MCF 10A (cell line): ENCODE measurements at places on chromosomes 4 and X. TPM values are rescaled to one million over a fixed set of nuclear protein-coding genes. Genes with fewer than 3 reads are reported as not detected.

The ACE2 gene
- total RNA-seq = not detected in 2 replicates

DNA sequence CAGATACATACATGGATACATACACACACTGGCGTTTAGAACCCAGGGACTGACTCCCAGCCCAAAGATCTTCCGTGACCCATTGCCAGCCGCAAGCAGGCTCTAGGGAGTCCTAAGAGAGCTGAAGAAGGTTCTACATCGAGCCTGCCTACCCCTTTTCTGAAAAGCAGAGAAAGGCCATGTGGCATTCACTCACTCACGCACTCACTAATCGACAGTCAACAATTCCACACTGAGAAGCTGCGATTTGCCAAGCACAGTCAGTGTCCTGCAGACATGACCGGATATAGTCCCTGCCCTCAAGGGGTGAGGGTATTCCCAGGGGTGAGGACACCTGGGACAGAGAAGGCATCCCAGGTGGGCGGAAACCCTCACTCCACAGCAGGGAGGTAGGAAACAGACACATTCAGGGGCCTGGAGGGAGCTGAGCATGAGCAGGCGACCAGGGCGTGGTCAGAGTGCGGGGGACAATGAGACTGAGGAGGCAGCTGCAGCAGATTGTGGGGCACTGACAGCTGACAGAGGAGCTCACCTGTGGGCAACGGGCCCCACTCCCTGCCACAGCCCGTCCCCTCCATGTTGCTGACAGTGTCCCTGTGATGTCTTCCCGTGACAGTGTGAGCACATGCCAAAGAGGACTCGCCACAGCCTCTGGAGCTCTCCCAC is 13.2 kb upstream of the MAN2B2 start:
- DNase-seq = no peak

The CENPVL2 gene
- total RNA-seq = not detected in 2 replicates

GRCh38 chrX:45749375-45749774 is 548.7 kb upstream of the DIPK2B start:
- no peak for DNase-seq

The L1CAM gene
- 20.7 and 41.0 TPM in 2 replicates for total RNA-seq

The SHOX gene
- not detected in 2 replicates for total RNA-seq

- no peak for DNase-seq
These were observed 50.5 kb upstream of the UGT2B4 start for GRCh38 chr4:69546134-69546765.

DNA sequence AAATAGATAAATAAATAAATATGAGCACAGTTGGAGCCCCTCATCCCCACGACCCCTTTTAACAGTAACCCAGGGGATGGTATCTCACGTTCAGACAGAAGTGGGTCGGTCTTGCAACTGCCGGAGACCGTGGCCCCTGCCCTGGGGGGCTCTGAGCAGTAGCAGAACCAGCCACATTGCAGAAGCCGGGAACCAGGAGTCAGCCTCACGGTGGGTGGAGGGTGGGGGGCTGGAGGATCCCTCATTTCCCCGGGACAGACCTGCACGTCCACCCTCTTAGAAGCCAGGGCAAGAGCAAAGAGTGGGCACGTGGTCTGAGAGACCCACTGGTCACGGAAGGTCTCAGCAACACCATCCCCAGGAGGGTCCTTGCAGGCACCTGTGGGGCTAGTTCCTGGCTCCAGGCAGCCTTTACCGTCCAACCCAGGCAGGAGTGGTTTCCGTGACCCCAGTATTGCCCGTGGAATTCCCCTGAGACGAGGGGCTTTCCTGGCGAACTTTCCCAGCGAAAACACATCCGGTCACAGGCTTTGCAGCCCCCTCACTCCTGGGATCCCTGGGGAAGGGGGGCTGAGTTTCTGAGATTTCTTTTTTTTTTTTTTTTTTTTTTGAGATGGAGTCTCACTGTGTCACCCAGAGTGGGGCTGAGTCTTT is 8.8 kb upstream of the IL3RA start:
- no peak for DNase-seq

DNA sequence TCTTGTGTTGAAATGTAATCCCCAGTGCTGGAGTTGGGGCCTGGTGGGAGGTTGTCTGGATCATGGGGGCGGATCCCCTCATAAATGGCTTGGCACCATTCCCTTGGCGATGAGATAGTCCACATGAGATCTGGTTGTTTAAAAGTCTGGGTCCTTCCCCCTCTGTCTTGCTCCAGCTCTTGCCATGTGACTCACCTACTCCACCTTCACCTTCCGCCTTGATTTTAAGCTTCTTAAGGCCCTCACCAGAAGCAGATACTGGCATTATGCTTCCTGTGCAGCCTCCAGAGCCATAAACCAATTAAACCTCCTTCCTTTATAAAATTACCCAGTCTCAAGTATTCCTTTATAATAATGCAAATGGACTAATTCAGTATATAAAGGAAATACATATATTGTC is 111.5 kb downstream of the NR3C2 start:
- no peak for DNase-seq

The DNAAF6 gene
- not detected in 2 replicates for total RNA-seq

The PSAPL1 gene
- not detected in 2 replicates for total RNA-seq

The ARMCX2 gene
- total RNA-seq = not detected in 2 replicates

GRCh38 chr4:24932515-24933225 is 19.8 kb upstream of the CCDC149 start:
- DNase-seq = no peak

DNA sequence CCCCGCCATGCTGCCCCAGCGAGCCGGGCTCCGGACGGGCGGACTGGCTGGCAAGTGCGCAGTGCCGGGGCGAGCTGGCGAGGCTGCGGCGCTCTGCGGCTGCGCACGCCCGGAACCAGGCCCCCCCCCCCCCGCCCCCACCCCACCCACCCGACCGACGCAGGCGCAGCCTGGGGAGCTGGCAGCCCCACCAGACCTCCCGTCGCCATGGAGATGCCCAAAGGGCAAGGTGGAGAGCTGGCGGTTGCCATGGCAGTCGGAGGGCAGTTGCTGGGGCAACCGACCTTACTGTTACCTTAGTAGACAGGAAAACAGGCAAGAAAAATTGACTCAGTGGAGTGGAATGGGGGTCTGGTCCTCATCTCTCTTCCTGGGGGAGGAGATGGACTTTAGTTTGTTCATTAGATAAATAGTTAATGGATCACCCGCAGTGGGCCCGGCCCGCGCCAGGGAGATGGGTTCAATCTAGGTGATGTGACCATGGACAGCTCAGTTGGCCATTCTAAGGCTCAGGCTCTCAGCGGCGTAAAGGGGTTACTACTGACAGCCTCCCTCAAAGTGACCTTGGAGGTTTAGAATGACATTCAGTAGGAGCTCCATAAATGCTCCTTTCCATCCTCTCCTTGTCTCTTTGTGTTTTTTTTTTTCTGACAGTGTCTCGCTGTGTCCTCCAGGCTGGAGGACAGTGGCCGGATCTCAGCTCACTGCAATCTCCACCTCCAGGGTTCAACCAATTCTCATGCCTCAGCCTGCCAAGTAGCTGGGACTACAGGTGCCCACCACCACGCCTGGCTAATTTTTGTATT is at the start of gene PCSK1N:
PCSK1N (minus strand) TSS at position 87 of the 806 bp plus-strand sequence; CDS start at position 9, 78 bp downstream.
- DNase-seq = no peak

DNA sequence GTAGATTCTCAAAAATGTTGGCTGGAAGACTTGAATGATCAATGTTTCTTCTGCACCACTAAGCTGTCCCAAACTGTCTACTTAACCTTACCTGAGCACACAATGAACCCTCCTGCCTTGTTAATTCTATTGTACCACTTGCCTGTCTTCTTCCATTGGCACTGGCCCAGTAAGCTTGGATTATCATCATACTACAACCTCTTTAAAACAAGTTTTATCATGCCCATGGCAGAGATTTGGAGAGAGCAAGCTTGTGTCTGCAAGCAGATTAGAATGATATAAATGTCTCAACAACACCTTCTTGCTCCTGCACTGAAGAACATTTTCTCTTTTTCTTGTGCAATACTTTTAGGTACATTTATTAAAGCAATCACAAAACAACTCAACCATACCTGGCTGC is 74.0 kb upstream of the VMA21 start:
- peak; percentile 57 for DNase-seq

GRCh38 chr4:13966231-13967195 is 339.0 kb upstream of the BOD1L1 start:
- DNase-seq = peak; percentile 68

The CRLF2 gene
- total RNA-seq = not detected in 2 replicates

GRCh38 chrX:10945498-10945897 is 165.6 kb upstream of the HCCS start:
- DNase-seq = no peak

- no peak for DNase-seq
These were observed 103.0 kb downstream of the ZNF518B start for GRCh38 chr4:10354225-10354624.

- peak; percentile 23 for DNase-seq
These were observed 98.2 kb upstream of the PRKX start for GRCh38 chrX:3811331-3812311.

The NEUROG2 gene
- total RNA-seq = not detected in 2 replicates

The GIMD1 gene
- total RNA-seq = not detected in 2 replicates

GRCh38 chr4:142818031-142818430 is 28.1 kb downstream of the INPP4B start:
- DNase-seq = peak; percentile 9

The SLC26A1 gene
- total RNA-seq = 0.10 and 0.16 TPM in 2 replicates

GRCh38 chr4:24475756-24476155 is 108.6 kb downstream of the DHX15 start:
- no peak for DNase-seq

- no peak for DNase-seq
These were observed 261.5 kb downstream of the DCHS2 start for GRCh38 chr4:154230091-154230490.

The FANCB gene
- total RNA-seq = 1.9 and 2.7 TPM in 2 replicates

The ADGRG2 gene
- 6.4 and 8.6 TPM in 2 replicates for total RNA-seq

GRCh38 chr4:73406548-73406875 is 2.4 kb downstream of the ALB start:
- DNase-seq = no peak

The ACOX3 gene
- total RNA-seq = 17.9 TPM in 2 replicates

GRCh38 chrX:115399306-115399705 is 109.8 kb downstream of the LUZP4 start:
- no peak for DNase-seq

DNA sequence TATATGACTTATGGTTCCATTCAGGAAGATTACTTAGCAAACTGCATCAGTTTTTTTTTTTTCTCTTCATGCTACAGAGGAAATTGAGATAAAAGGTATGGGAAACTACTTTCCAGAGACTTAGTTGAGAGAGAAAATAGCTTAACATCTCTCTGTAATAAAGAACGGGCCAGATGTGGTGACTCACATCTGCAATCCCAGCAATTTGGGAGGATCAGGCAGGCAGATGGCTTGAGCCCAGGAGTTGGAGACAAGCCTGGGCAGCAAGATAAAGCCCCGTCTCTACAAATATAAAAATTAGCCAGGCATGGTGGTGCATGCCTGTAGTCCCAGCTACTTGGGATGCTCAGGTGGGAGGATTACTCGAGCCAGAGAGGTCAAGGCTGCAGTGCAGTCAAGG is 271.2 kb upstream of the TENM3 start:
- no peak for DNase-seq

DNA sequence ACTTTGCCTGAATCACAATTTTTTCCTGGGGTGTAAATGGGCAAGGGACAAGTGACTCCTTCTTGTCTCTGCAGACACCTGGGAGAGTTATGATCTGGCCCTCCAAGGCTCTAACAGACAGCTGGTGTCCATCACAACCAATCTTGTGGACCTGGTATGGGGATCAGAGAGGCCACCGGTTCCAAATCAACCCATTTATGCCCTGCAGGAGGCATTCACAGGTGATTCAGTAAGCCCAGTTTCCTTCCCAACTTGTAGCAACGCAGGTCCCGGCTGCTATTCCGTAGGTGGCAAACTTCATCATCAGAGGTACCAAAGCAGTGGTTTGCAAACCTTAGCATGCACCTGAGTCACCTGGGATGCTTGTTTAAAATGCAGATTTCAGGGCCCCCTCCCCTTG is 8.8 kb downstream of the XPNPEP2 start:
- DNase-seq = no peak

DNA sequence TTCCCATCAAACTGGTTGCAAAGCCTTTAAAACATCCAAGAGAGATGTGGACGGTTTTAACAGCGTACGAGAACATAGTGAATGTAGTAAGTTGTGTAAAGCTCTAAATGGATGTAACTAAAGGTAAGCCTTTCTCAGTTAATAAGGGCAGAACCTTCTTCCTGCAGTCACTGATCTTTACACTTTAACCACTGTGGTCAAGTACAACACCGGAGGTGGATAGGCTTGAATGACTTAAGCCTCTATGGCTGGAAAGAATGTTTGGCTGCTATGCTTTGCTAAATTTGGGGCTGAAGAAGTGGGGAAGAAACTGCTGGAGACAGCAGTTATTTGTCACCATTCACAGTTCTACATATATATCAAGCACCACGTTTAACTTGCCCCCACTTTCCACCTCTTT is 285.1 kb upstream of the FMR1 start:
- no peak for DNase-seq

The SMARCA1 gene
- 1.7 and 2.0 TPM in 2 replicates for total RNA-seq

- peak; percentile 44 for DNase-seq
These were observed 390.6 kb downstream of the GPM6A start for GRCh38 chr4:175421506-175421905.
